ENCODE measurements at places on chromosomes 1 and 21.
A peak's percentile ranks its signal among the peaks of the same experiment; 100 is the strongest.

DNA sequence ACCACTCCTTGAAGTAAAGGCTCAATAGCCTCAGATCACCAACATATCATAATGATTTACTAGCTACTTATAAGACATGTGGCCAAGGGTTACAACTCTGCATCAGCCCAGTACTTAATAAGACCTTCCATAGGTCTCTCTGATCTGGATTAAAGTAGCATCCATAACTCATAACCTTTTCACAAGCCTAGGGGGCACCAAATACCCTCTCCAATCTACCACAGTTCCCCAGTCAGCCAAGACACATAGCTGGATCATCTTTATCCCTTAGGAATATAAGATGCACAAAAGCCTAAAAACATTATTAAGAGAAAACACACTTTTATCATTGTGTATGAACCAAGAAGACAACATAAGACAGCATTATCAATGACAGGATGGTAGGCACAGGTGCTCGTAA is 22.1 kb downstream of the SSX2IP start:
- DNase-seq: no peak

DNA sequence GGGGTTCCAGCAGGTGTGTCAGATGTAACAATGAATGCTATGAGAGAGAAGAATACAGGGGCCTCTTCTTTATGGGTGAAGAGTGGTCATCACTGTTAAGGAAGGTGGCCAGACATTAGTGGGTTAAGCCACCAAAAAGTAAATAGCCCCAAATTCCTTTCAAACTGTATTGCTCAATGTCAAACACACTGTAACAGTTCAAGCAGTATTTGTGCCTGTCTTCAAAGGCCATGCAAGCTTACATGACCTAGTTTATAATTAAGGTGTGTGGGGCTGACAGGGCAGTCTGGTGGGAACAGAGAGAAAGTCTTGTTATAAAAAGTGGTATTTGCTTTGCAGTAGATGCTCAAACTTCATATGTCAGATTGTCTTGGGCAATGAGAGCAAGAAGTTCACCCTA is 18.5 kb downstream of the CHIT1 start:
- DNase-seq: no peak

DNA sequence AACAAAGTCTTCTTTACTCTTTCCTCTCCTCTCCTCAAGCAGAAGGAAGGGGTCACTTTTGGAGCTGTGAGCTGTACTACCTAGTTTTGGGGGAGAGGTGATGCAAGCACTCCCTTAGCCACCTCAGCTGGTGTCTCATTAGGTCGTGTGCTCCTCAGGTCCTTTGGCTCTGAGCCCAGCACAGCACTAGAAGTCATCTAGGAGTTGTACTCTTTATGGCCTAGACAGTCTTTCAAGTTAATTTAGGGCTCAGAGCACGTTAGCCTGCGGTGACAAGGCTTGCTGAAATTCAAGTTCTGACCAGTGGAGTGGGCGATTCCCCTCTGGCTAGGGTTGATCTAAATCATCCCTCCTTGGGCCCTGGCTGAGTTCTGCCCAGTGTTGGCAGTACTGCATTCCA is 48.0 kb upstream of the WDR26 start:
- DNase-seq: no peak

- DNase-seq: peak; percentile 4
These were observed 86.9 kb upstream of the KCNE2 start for GRCh38 chr21:34276711-34277425.

- DNase-seq: no peak
These were observed 613.7 kb upstream of the B3GALT2 start for GRCh38 chr1:193799948-193800690.

- DNase-seq: peak; percentile 70
These were observed 23.5 kb downstream of the LRRC8D start for GRCh38 chr1:89844241-89844807.

- peak; percentile 53 for DNase-seq
These were observed 1.3 kb downstream of the DYRK1A start for GRCh38 chr21:37367703-37368540.

DNA sequence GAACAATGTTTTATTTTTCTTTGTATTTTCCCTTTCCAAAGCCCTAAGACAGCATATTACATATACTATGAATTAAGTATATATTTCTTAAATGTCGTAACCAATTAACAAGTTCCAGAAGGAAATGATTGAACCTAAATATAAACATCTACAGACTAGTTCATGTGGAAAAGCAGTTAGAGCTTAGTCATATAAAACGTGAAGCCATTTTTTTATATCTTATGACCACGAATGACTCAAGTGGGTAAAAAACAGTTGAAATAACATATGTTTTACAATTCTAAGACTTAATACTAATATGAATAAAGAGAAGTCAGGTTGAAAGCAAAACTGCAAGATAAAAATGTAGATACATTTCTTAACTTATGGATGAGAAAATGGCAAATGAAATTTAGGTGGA is 307.3 kb downstream of the BRINP3 start:
- peak; percentile 75 for DNase-seq

- DNase-seq: peak; percentile 55
These were observed 12.7 kb upstream of the WDR26 start for GRCh38 chr1:224447251-224447650.

DNA sequence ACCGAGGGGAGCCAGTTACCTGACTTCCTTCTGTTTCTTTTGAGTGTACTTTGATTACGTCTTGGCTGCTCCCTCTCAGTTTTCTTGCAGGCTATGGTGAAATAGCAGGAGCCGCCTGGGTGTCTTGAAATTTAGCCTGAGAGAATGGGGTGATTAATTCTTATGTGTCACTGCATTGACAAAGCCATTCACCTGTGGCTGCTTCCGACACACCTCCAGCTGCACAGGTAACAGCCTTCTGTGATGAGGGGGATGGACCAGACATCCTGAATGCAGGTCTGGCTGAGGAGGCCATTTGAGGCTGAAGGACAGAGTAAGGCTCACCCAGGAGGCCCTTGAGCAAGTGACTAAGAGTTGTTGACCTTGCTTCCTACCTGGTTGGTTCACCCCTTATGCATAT is 16.5 kb downstream of the CACNA1E start:
- DNase-seq: no peak

DNA sequence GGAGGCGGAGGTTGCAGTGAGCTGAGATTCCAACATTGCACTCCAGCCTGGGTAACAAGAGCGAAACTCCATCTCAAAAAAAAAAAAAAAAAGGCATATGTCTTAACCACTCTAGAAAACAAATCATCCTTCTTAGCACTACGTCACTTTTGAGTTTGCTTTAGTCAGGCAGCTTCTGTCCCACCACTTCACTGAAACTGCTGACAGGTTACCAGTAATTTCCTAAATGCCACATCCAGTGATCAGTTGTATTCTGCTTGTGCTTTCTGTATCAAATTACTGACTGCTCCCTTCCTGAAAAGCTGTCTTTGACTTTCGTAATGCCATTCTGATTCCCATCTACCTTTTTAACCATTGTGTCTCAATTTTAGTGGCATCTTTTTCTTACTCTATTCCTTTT is 21.7 kb downstream of the RCOR3 start:
- DNase-seq: no peak

GRCh38 chr1:16724718-16725438 is 15.4 kb upstream of the RNU1-4 start:
- no peak for DNase-seq
